Adipocyte (in vitro differentiated cells): ENCODE measurements at places on chromosomes 13 and 19.

- DNase-seq, result no peak
Observed at GRCh38 chr19:1000591-1001537, 645 bp downstream of the GRIN3B start.

- DNase-seq, result no peak
Observed at GRCh38 chr13:34647379-34648150, 294.5 kb upstream of the NBEA start.

DNA sequence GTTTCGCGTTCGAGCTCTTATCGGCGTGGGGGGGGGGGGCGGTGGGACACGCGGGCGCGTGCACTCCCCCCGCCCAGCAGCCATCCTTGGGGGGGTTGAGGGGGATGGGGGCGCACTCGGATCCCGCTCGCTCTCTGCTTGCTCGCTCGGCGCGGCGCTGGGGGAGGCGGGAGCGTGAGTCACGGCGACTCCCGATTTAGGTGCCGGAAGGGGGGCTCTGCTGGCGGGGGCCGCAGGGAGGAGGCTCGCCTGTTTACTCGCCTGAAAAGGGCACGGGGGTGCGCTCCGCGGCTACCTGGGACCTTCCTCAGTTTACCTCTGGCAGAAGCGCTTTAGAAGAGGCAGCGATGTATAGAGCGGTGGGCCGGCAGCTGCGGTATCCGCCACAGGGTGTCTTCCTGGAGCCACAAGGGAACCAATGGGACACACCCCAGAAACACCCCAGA is 1.1 kb upstream of the PDE4A start:
- peak; percentile 51 for DNase-seq

DNA sequence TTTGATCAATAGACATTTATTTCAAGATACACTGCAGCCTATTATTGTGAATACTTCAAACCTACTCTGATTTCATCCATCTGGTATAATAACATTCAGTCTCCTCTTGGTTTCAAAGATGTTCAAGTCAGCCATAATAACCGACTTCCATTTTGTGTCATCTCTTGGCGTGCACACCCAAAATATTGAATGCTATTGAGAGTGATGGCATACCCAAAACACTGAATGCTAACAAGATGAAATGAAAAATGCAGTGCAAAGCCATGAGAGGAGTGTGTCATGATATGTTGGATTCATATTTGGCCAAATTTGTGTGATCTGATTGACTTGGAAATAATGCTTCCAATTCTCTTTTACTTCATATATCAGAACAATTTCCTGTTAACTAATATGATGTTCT is 181.2 kb upstream of the PCDH17 start:
- no peak for DNase-seq

GRCh38 chr19:1162404-1163282 is 11.4 kb downstream of the SBNO2 start:
- DNase-seq, result no peak
